NCI-H774 (cell line): ENCODE measurements at places on chromosomes 13 and 19.

- DNase-seq, result no peak
Observed at GRCh38 chr19:889662-890295, 3.2 kb downstream of the MED16 start.

GRCh38 chr19:56191115-56191514 lies 6.5 kb downstream of the ZSCAN5B start:
- DNase-seq, result no peak

DNA sequence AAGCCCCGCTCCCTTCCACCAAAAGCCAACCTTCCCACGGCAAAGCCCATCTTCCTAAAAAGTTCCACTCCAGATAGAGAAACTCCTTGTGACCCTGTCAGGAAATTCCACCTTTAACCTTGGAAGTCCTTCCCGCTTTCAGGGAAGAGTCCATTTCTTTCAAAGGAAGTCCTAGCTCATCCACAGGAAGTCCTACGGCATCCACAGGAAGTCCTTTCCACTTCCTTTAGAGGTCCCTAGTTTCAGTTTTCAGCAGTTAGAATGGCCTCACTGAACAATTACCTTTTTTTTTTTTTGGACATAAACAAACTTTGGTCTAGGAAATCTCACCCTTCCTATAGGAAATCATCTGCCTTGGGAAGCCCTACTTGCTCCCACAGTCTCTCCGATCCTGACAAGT lies 31.7 kb downstream of the TRPM4 start:
- DNase-seq, result no peak

- no peak for DNase-seq
Observed at GRCh38 chr19:48672994-48673393, at the start of gene NTN5. TSS of gene NTN5 (minus strand) at chr19:48673017. CDS start at chr19:48670986, 2,031 bp downstream.

- DNase-seq, result no peak
Observed at GRCh38 chr13:43664700-43665191, 122.0 kb downstream of the ENOX1 start.

- DNase-seq, result no peak
Observed at GRCh38 chr13:100442095-100442832, 146.3 kb downstream of the GGACT start.

GRCh38 chr13:57992416-57992815 lies 360.9 kb downstream of the PCDH17 start:
- DNase-seq, result no peak

DNA sequence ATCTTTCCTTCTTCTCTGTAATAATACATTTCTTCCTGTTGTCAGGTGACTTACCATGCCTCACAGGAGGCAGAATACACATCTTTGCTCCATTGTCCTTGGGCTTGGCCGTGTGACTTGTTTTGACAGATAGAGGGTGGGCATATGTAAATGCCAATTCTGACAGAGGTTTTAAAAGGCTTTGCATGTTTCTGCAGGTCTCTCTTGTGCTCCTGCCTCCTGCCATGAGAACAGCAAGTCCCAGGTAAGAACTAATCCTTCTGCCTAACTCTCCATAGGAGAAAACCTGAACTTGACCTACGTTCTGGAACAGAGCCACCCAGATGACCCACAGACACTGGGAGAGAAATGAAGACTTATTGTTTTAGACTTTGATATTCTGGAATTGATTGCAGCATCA lies 88.7 kb upstream of the TNFSF11 start:
- no peak for DNase-seq

DNA sequence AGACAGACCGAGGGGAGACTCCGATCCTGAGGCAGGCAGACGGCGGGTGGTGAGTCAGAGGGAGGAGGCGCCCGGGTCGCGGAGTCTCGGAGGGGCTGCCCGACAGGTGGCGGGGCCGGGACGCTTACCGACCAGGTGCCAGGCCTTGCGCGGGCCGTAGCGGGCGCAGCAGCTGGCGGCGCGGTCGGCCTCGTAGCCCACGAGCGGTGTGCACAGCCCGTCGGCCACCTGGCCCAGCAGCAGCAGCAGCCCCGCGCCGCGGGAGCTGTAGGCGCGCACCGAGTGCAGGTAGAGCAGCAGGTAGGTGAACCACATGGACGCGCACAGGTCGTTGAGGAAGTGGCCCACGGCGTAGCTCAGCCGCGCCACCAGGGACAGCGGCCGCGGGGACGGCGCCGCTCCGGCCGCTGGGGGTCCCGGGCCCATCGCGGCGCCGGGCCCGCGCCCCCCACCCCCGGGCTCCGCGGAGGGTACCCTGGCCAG lies 367 bp downstream of the MFSD12 start:
- DNase-seq, result no peak

DNA sequence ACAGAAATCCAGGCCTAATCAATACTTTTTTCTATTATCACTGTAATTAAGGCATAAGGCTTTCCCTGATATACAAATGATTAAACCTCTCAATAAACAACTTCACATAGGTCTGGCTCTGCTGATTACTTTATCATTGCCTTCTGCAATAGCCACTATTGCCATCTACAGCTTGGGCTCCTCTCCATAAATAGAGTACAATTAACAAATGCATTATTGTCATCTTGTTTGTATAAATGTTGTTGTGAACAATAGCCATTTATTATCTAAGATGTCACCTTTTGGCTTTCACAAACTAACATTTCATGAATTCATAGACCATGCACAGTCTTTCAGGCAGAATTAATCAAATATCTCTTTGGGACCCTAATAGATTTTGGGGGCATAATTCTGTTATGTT lies 53.3 kb downstream of the NHLRC3 start:
- no peak for DNase-seq

DNA sequence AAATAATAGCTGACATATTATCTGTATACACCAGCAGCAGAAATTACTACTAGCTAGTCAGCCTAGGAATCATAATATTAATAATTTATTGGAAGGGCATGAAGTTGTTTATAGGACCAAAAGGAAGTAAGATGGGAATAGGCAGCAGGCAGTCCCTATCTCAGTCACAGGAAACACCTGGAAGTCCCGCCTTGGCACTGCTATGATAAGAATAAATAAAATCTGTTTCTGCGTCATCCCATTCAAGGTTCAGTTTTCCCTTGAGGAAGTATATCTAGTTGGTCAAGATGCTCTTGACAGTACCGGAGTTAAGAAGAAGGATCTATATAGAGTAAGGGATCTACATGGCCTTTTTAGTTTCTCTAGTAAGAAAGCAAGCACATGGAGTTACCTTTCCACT lies 830.8 kb downstream of the DIAPH3 start:
- DNase-seq, result no peak

DNA sequence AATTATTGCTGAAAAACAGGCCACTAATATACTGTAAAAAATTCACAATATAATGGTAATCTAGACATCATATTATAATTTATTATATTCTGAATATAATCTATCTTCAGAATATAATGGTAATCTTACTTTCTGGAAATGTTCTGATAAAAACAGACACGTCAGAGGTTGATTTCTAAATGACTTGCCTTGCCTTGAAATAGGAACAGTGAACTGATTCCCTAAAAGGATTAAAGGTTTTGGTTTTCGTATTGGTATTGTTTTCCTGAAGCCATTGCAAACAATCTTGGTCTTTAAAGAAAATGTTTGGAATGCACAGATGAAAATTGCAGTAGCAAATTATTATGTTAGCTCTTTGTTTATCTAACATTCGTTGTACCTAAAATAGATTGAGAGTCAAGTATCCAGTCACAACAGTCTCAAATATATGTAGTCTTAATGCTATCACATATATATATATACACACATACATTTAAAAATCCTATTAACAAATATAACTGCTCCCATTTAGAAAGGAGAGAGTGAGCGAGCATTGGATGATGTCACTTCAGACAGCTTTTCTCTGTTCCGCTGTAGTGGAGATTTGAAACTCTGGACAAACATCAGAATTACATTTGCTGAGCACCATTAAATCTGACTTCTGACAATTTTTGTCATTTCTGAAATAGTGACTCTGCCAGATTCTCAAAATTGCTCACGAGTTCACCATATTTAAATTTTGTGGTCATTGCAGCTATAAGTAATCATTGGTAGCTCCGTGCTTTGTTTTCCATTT lies 1.7 kb downstream of the ITM2B start:
- DNase-seq, result no peak

GRCh38 chr13:40502236-40502635 lies 164.2 kb downstream of the FOXO1 start:
- DNase-seq, result no peak

DNA sequence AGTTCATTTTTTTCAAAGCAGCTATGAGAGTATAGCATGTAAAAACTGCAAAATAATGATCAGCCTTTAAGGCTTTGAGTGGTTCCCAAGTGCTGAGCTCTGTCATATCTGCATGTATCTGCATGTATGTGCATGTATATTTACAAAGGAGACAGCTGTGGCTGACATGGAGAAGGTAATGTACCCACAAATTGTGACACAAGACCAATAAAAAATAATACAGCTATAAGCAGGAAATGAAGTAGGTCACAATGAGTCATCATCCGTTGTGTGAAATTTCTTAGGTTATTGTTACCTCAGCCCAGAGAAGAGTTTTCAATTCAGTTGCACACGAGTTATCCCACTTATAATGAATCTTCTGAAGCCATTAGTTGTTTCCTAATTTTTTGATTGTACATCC lies 60.9 kb upstream of the MED4 start:
- DNase-seq, result no peak
